NB4 (cell line): ENCODE measurements at places on chromosomes 16 and 17.

- DNase-seq: no peak
These were observed 199.3 kb upstream of the CHMP6 start for GRCh38 chr17:80792373-80792781.

GRCh38 chr17:55986817-55987216, 166.5 kb upstream of the ANKFN1 start:
- DNase-seq: no peak

- no peak for DNase-seq
These were observed 7.4 kb upstream of the PSMC5 start for GRCh38 chr17:63819585-63820537.

DNA sequence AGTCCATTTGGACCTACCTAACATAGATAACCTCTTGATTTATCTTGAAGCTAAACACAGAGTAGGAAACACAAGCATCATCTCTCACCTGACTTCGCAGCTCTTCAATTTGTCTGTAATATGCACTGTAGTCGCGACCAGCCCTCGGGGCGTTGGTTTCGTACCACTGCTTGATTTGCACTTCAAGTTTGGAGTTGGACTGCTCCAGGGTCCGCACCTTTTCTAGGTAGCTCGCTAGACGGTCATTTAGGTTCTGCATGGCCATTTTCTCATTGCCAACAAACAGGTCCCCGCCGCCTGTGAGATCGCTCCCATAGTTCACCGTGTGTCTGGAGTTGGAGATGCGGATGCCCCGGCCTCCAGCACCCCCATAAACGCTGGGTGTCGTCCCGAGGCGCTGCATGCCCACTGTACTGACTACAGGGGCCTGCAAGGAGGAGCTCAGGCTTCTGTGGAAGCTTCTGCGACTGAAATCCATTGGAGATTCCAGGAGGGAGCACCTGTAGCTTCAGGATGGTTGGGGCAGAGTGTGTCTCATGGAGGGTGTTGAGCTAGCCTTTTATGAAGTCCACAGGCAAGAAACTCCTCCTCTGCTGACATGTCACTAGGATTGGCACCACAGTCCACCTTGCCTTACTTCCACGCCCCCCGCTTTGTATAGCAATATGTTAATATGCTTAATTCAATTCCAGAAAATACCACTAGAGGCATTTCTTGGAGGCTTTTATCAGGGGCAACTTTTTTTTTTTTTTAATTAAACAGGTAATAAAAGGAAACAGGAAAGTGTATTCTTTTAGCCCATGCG, at the start of gene KRT20:
TSS of gene KRT20 (minus strand) at position 535 of the 805 bp plus-strand sequence. CDS start at position 478, 57 bp downstream.
- DNase-seq: no peak

GRCh38 chr16:69822174-69822935, 60.2 kb downstream of the WWP2 start:
- no peak for DNase-seq

DNA sequence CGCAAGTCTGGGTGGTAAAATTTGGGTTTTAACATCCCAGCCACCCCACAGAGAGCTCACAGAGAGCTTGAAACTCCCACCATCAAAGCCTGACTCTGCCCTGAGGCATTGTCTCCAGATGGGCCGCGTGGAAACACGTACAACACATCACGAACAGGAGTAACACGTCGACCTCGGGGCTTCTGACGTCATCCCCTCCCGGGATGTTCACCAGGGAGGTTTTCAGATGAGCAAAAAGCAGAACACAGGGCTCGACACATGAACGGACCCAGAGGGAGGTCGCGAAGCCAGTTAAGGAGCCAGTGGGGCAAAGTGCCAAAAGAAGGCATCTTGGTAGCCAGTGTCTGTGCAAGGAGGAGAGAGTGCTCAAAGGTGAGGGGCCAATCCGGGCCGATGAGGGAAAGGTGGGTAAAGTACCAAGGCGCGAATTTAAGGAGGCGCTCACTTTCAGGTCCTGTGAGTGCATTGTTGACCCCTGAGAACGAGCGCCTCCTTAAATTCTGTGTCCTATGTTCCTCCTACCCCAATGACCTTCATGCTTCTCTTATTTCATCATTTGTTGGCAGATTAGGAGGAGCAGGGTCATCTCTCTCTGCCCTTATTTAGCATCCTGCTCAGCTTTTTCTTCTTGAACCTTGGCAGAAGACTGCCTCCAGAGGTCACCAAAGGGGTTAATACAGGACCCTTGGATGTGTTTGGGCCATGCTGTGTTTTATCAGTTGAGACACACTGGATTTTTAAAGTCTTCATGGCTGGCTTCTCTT, 5.6 kb downstream of the RCVRN start:
- no peak for DNase-seq

DNA sequence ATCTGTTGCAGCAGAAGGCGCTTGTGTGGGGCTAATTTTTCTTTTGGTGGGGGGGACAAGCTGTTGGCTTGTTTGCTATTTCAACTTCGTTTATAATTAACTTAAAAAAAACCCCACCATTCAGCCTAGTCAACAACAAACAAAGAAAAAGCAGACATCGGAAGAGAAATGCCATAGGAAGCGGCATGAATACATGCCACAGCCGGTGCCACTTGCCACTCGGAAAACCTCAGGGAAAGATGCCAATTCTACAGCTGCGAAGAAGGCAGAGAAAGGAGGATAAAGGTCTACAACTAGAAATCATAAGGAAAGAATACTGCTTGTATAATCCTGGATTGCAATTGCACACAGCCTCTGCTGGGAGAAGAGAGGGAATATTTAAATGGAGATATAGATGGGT, 254.4 kb upstream of the PMFBP1 start:
- no peak for DNase-seq

GRCh38 chr17:43784628-43785101, 4.4 kb downstream of the CFAP97D1 start:
- DNase-seq: no peak
